ENCODE measurements at places on chromosomes 12 and 14.

DNA sequence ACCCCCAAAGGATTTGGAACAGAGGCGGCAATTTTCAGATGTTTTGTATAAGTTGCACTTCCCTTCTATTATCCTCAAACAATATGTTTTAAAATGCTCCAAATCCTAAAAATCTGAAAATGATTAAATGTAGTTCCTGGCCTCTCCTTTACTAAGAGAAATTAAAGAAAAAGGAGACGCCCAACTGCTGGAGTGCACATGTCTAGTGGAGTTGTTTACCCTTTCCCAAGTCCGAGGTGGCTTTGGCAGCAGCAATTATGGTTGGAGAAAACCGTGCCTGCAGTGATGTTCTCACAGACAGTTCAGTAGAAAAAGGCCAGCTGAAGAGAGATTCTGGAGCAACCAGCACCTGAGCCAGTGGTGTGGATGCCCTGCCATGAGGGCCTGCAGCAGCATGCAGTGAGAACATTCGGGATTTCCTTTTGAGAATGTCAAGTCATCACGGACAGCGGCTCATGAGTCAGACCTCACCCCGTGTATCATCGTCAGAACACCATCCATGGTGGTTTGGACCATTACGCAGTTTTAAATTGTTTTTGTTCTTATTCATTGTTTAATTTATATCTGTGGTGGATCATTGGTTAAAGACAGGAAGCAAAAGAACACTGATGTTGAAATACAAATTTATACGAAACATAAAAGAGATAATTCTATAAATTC lies 179.0 kb upstream of the KRR1 start:
- DNase-seq = no peak

DNA sequence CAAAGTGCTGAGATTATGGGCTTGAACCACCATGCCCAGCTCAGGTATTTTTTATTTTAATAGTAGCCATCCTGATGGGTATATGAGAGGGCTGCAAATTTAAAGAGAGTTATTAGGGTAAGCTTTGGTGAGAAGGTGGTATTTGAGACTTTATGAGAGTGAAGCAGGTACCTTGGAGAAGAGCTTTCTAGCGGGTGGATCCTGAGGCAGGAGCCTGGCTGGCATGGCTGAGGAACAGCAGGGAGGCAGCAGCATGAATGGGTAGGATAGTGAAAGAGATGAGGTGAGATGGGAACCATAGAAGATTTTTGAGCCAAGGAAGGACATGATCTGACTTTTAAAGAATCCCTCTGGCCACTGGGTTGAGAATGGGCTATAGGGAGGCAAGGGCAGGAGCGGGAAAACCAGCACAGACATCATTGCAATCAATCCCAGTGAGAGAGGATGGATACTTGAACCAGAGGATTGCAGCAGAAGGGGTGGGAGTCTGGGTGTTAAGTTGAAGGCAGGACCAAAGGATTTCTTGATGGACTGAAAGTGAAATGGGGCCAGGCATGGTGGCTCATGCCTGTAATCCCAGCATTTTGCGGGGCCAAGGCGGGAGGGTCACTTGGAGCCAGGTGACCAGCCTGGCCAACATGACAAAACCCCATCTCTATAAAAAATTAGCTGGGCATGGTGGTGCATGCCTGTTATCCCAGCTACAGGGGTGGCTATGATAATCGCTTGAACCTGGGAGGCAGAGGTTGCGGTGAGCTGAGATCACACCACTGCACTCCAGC lies 5.7 kb downstream of the SVOP start:
- no peak for DNase-seq

DNA sequence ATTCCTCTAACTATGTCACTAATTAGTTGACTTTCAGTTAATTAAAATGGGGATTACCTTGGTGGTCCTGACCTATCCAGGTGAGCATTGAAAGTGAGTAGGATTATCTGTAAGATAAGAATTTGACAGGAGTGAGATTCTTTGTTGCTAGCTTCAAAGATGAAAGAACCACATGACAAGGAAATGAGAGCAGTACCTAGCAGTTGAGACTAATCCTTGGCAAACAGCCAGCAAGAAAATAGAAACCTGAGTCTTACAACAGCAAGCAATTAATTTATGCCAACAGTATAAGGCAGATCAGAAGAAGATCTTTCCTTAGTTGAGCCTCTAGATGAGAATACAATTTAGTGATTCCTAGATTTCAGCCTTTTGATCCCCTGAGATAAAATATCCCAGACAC lies 1058.4 kb downstream of the LRFN5 start:
- DNase-seq = no peak

DNA sequence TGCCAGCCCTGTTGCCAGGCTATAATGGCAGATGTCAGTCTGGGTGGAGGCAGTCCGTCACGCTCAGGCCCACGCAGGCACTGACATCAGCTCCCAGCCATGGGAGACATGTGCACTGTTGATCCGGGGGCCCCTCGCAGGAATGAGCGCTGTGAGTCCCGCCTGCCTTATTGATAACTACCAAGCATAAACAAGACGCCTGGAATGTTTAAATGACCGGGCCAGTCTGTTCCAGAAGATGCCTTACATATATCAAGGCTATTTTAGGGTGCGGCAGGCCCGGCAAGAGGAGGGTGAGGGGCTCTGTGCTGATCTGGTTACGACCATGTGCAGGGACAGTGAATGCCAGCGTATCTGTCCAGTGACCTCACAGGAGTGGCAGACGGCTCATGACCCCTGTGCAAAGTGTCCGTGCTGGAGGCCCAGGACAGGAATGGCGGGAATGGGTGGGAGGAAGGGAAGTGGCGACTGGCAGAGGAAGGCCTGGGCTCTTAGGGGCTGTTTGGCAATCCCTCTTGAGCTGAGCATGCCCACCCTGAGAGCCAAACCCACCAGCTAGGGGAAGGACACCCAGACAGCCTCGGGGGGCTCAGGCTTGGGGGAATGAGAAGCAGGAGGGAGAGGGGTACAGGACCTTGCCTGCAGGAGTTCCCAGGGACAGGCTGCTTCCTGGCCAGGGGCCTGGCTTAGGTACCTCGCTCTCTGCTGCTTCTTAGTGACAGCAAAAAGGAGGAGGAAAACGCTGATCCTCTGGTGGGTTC lies 49.3 kb downstream of the DLK1 start:
- DNase-seq = peak; percentile 35

GRCh38 chr12:124556896-124557501 lies 10.4 kb downstream of the NCOR2 start:
- no peak for DNase-seq

GRCh38 chr12:108914121-108914531 lies 34.2 kb downstream of the DAO start:
- DNase-seq = no peak
